Activated CD4-positive, alpha-beta T cell treated with anti-CD3 and anti-CD28 coated beads for 4 hours (primary cell): ENCODE measurements at places on chromosomes 7 and 10.
A peak's percentile ranks its signal among the peaks of the same experiment; 100 is the strongest.

- DNase-seq: no peak
Observed at GRCh38 chr7:869348-869747, 7.0 kb upstream of the GET4 start.

GRCh38 chr7:157044147-157044687, 33.8 kb upstream of the MNX1 start:
- DNase-seq: no peak

GRCh38 chr7:137885678-137886077, 38.9 kb upstream of the DGKI start:
- no peak for DNase-seq

DNA sequence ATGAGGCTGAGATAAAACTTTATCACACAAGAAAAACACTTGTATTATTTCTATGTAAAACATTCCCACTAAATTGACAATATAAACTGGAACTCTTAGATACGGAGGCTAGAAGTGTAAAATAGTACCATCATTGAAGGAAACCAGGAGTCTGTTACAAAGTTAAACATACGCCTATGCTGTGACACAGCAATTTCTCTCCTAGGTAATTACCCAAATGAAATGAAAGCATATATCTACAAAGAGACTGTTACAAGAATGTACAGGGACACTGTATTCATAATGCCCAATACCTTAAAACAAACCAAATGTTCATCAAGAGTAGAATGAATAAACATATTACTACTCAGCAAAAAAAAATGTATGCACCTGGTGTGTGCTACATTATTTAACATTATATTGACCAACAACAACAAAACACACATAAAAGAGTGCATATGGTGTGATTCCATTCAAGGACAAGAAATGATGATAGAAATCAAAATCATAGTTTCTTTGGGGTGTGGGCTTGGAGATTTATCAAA, 33.2 kb upstream of the ELAPOR2 start:
- no peak for DNase-seq

- peak; percentile 29 for DNase-seq
Observed at GRCh38 chr10:8130973-8131911, 76.8 kb downstream of the GATA3 start.

DNA sequence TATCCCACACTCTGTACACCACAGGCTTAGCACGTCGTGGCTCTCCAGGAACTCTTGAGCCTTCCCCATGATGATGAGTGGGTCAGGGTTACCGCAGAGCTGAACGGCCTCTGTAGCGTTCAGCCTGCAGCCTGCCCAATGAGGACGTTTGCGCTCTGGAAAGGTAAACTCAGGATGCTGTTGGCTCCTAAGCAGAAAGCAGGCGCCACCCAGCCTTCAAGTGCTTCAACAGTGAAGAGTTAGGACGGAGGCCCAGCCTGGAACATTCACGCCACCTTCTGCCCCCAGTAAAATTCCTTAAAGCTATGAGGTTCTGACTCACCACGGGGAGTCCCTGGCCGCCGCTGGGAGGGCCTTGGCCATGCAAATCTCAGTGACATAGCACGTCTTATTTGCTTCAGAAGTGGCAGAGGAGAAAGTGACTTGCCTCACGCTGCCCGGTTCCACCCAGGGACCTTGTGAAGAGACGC, 161.5 kb upstream of the SH2B2 start:
- DNase-seq: no peak
